Activated CD4-positive, alpha-beta T cell treated with anti-CD3 and anti-CD28 coated beads, Interleukin-2, amount 50 U/mL, for 48 hours (primary cell): ENCODE measurements at places on chromosomes 1 and 21.

DNA sequence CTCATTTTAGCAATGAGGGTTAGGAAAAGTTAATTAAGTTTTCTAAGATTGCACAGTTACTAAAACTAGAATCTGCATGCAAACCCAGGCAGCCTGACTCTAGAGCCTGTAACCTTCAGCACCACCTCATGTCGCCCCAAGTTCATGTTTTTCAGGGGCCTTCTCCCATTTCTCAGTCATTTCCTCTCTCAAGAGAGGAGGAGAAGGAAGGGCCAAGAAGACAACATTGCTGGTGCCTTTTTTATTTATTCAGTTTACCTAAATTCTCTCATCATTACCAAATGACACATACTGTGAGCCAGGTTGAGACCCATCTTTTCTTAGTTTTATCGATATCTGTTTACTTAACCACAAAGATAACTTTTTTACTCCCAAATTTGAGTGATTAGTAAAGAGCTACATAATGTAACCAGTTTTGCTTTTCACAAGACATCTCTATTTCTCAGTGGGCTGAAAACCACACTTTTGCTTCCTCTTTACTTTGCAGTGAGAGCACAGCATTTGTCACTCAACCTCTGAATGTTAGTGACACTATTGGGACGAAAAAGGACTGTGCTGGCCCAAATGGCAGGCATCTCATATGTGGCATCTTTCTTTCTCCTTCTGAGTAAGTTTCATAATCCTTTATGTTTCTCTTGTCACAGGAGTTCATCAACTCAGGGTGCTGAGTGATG is at the start of gene CD101:
TSS of gene CD101 (plus strand) at position 507 of the 674 bp plus-strand sequence. CDS start at position 565, 58 bp downstream.
- DNase-seq = peak; percentile 45

- peak; percentile 33 for DNase-seq
Measured at GRCh38 chr1:169363046-169363730, 4.4 kb downstream of the NME7 start.

- no peak for DNase-seq
Measured at GRCh38 chr1:78703806-78704205, 54.2 kb downstream of the IFI44 start.

- no peak for DNase-seq
Measured at GRCh38 chr1:210438928-210439841, 110.5 kb downstream of the HHAT start.

- no peak for DNase-seq
Measured at GRCh38 chr1:1204425-1204920, 1.9 kb downstream of the TNFRSF18 start.

- peak; percentile 5 for DNase-seq
Measured at GRCh38 chr1:241640867-241641622, 876 bp upstream of the CHML start.

DNA sequence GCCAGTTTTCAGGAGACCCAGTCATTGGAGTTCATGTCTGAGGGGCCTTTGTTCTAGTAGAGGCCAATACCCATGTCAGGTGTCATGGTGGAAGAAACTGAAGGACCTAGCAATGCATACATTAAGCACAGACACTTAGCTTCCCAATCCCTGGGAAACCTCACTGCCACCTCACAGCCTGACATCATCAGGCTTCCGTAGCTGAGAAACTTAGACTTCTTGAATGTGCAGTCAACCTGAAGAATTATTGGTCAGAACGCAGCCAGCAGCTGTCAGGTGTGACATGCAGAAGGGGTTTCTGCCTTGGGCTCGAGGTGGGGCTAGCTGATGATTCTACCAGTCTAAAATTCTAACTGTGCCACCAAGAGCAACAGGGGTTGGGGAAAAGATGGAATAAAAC is 1.9 kb upstream of the ITPKB start:
- no peak for DNase-seq

DNA sequence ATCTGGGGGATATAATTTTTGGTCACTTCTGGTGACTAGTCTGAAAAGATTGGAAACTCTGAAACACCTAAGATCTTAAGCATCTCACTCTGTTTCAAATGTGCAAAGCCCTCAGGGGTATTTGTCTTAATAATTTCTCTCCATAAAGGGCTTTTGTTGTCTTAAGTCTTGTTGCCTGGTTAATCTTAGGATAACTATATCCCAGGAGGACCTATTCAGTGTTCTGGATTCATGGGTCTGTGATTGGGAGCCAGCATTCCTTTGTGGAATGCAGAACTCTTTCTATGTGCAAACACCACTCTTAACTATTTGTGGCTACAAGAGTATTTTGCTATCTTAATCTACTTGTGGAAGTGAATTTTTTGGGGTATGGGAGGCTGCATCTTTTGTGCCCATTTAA is 1573.0 kb upstream of the PRMT6 start:
- DNase-seq = no peak

GRCh38 chr1:234089396-234089795 is 184.9 kb downstream of the SLC35F3 start:
- no peak for DNase-seq

DNA sequence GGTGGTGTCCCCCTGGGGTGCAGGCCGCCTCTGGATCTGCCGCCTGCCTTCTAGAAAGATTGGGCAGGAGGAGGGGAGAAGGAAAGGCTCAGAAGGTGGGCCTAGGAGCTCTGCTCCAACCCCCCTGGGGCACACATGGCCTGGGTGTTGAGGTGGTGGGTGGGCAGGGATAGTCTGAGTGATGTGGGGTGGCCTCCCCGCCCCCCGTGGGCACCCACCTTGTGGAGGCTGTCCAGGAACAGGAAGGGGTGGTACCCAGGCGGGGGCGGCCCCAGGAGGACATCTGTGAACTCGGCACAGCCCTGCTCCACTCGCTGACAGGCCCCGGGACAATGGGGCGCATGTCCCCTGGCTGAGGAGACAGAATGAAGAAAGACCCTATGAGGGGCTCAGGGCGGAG is 54.9 kb downstream of the MORN1 start:
- no peak for DNase-seq

GRCh38 chr21:28781602-28782276 is 210.9 kb downstream of the LTN1 start:
- DNase-seq = no peak

- no peak for DNase-seq
Measured at GRCh38 chr1:88022516-88022915, 661.6 kb upstream of the PKN2 start.

DNA sequence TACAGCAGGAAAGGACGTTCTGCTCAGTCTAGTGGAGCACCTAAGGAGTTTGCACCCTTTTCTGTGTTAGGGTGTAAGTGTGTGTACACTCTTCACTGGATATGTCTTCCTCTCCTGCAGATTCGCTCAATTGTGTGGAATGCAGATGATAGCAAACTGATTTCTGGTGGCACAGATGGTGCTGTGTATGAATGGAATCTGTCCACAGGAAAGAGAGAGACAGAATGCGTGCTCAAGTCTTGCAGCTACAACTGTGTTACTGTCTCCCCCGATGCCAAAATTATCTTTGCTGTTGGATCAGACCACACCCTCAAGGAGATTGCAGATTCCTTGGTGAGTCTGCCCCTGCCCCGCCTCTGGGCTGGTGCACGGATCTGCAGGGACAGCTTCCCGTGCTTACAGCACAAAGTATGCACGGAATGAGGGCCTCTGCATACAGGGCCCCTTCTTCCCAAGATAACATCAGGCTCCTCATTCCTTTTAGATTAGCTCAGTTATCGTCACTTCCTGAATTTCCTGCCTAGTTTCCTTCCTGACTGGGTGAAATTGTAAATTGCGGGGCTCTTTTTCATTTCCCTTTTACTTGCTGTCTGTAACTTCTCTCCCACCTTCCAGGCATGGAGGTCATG is 34.6 kb downstream of the CFAP57 start:
- DNase-seq = no peak

DNA sequence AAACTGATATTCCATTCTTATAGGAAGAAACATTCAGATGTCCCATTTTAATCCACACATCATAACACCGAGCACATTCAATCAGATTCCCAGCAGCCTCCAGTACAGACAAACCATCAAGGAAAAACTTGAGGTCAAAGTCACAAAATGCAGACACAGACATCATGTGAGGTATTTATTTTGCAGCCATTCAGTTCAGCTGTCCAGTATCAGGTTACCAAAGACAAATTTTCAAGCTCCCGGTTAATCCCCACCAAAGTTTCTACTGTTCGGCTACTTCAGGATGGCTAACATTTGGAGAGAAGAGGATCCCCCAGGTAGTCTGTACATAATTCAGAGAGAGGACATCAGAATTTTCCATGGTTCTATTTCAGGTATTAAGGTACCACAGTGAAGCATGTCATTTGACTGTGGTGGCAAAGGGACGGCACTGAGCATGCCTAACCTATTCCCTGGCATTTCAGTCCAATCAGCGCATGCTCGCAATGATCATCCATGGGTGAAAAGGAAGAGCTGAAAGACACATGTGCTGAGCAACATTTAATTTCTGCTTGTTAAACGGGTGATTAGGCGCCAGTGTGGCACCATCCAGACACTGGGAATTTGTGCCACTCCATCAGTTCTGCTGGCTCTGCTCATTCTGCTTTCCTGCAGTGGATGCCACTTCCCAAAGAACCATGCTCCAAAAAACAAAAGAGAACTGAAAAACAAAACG is 13.6 kb upstream of the NDC1 start:
- DNase-seq = no peak

DNA sequence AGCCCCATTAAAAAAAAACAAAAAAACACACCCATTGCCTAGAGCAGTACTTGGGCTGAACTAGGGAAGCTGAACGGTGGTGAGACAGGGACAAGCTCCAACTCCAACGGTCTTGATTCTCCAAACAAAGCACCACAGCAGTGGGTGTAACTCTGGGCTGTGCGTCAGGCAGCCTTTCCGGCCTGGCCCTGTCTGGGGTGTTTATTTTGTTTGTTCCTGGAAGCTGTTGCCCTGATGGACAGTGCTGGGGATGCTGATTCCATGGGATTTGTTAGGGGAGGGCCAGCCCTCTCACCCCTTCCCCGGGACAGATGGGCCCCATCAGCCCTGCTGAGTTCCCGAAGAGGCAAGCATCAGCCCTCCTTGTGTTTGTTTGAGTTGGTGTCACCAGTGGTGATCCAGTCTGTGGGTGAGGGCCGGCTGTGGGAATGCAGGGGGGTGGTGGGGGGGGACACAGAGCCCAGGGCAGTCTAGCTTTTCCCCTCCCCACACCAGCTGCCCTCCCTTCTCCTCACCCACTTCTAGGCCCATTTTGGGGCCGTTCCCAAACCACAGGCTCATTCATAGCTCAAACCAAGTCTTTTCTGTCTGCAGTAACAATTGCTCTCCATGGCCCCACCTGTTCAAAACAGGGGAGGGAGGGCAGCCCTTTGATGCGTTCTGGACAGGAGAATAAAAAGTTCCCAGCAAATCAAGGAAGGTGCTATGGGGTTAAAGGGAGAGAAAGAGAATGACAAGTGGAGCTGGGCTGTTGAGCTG is 4.5 kb downstream of the WNT2B start:
- no peak for DNase-seq

DNA sequence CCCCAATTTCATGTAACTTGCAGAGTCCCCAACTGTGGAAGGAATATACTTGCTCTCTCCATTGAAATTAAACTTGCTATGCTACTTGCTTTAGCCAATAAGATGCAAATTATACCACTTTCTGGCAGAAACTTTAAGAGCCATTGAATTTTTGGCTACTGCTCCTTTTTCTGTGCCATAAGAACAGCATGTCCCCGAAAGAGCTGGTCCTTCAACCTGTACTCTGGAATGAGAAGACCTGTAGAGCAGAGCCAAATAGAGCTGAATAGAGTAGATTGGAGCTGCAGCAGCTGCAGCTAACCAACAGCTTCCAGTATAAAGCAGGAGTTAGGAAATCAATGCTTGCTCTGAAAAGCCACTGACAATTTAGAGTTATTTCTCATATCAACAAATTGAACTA is 472.3 kb upstream of the B3GALT2 start:
- DNase-seq = no peak

- DNase-seq = no peak
Measured at GRCh38 chr1:60866917-60867531, 215.3 kb upstream of the NFIA start.

DNA sequence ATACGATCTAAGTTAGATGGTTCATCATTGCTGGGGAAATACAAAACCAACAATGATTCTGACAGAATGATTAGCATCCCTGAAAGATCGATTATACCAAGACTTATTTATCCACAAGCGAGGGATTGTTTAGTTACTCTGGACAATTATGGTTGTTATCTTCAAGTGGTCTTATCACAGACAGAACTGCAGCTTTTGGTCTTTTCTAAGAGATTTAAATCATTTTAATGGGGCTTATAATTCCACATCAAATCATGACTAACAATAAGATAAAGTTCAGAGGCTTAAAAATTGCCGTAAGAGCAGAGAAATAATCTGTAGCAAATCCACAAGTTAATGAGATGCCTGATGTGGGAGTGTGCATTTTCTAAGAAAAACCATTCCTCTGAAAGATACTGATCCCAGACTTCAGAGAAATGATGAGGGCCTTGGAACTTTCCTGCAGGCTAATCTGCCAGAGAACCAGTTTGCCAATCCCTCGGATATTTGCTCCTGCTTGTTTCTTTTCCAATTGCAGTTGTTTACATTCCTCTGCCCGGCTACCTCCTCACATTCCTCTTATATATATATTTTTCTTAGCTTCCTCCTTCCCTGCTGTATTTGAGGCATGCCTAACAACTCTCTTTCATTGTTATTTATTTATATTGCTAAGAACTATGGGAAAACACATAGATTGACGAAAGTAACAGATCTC is 134.8 kb downstream of the BACH1 start:
- no peak for DNase-seq

GRCh38 chr1:24557711-24558131 is 1.8 kb downstream of the NCMAP start:
- no peak for DNase-seq

DNA sequence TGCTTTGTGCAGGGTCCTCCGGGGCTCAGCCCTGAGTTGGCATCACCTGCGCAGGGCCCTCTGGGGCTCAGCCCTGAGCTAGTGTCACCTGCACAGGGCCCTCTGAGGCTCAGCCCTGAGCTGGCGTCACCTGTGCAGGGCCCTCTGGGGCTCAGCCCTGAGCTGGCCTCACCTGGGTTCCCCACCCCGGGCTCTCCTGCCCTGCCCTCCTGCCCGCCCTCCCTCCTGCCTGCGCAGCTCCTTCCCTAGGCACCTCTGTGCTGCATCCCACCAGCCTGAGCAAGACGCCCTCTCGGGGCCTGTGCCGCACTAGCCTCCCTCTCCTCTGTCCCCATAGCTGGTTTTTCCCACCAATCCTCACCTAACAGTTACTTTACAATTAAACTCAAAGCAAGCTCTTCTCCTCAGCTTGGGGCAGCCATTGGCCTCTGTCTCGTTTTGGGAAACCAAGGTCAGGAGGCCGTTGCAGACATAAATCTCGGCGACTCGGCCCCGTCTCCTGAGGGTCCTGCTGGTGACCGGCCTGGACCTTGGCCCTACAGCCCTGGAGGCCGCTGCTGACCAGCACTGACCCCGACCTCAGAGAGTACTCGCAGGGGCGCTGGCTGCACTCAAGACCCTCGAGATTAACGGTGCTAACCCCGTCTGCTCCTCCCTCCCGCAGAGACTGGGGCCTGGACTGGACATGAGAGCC is 22.7 kb downstream of the COL6A1 start:
- DNase-seq = no peak
